NCI-H1105 treated with DMSO at 0.1 percent for 48 hours (cell line): ENCODE measurements at places on chromosomes 1 and 21.
A peak's percentile ranks its signal among the peaks of the same experiment; 100 is the strongest.

DNA sequence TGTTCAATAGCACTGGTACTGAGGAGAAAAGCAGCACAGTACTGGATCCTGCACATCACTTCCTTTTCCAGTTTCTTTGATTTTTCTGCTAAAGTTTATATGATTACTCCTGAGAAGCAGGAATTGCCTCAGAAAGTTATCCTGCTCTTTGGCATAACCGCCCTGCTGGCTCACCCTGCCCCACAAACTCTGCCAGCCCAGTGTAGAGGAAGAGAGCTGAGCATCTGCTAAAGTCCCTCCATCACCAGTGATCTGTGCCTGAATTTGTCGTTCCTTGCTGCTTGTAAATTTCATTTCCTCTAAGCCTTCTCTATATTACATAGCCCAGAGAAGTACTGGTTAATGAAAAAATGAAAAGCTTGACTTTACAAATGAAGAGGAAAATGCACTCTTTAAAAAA lies 87.0 kb upstream of the C1orf21 start:
- no peak for DNase-seq

DNA sequence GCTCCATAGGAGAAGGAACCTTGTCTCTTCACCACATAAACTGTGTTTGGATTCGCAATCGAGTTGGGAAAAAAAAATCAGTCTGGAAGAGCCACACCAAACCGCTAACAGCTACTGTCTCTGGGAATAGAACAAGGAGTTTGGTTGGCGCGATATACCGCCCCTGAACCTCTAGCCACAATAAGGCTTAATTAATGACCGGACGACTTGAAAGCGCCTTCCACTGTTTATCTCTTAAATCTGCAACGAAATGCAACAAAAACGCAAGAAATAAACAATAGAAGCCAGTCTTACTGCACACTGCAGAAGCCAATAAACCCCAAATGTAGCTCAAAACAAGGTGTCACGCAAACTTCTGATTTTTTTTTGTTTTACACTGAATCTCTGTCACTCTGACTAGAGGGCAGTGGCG lies 10.9 kb downstream of the BTBD19 start:
- no peak for DNase-seq

DNA sequence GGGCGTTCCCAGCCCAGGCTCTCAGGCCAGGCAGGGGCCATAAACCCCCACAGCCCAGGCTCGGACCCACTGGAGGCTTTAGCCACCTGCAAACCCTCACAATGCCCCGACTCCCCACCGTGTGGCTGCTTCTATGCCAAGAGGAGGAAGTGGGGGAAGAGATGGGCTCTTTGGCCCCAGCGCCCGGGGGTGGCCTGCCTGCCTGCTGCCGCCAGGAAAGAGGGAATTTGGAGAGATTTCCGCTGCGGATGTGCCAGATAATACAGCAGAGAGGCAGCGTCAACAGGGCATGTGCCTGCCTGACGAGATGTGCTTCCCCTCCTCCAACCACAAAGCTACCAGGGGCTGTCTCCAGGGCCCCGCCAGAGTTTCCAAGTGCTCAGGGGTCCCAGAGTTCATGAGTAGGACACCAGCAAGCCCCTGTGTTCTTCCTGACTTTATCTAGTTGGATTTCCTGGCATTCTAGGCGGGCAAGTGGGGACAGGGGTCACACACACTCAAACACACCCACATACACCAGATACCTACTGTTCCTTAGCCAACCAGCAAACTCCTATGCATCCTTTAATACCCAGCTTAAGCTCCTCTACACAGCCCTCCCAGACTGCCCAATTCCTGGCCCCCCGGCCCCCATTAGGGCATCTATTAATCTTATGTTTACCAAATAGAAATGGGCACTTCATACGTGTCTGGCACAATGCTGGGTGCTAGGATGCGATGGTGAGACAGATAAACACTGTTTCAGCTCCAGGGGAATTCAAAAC lies 14.1 kb downstream of the EPHA2 start:
- no peak for DNase-seq

GRCh38 chr1:228342627-228343190 lies 63.9 kb downstream of the TRIM11 start:
- DNase-seq, result no peak

DNA sequence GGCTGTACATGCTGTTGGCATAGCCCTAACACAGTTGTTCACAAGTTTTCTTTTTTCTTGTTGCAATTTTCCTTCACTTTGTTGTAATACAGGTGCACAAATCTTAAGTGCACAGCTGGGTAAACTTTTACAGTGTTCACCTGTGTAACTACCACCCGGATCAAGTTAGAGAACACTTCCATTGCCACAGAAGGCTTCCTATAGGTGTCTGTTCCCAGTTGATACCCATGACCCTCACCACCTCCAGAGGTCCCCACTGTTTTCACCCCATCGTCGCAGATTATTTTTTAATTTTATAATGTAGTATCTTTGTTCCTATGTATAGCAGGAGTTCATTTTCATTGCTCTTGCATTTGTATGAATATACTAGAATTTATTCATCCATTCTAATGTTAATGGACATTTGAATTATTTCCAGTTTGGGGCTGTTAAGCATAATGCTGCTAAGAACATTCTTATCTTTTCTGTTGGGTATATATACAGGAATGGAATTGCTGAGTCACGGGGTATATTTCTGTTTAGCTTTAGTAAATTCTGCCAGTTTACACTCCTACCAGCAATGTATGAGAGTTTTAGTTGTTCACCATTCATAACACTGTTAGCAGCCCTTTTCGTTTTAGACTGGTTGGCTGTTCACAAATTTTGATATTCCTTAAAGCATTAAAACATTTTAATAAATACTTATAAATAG lies 16.4 kb downstream of the SPRTN start:
- DNase-seq, result no peak

DNA sequence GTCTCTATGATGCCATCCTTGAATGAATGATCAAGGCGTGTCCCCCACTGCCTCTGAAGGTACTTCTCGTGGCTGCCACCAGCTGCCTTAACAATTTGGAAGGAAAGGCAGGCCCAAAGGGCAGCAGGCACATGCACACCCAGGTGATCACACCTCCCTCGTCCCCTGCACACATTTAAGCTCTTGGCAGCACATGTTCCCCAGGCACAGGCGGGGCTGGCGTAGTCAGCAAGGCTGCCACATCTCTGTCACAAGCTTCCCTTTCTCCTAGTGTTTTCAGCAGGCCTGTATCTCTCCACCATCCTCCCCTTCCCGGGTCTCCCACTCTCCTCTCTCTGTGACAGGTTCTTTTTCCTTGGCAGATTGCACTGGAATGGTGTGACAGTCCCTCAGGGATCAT lies 111.9 kb downstream of the CACNA1E start:
- DNase-seq, result no peak

- DNase-seq, result no peak
Measured at GRCh38 chr1:198925567-198925966, 286.7 kb downstream of the PTPRC start.

- DNase-seq, result no peak
Measured at GRCh38 chr1:30117685-30118084, 605.7 kb downstream of the MATN1 start.

DNA sequence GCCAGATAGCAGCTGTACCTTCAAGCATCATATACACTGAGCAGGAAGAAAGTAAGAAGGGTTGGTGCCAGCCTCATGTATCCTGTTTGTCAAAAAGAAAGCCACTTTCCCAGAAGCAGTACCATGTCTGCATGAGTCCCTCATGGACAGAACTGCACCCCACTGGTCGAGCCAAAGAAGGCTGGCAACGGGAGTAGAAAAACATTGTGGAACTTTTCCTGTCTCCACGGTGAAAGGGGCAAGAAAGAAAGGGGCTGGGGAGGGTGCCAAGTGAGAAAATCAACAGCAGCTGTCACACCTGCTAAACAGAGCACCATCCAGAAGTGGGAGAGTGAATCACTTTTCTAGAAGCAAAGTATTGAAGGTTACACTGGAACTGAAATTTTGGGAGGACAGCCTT lies 621.7 kb downstream of the LMO4 start:
- peak; percentile 54 for DNase-seq

GRCh38 chr1:44673675-44674112 lies 587 bp downstream of the TMEM53 start:
- peak; percentile 37 for DNase-seq

DNA sequence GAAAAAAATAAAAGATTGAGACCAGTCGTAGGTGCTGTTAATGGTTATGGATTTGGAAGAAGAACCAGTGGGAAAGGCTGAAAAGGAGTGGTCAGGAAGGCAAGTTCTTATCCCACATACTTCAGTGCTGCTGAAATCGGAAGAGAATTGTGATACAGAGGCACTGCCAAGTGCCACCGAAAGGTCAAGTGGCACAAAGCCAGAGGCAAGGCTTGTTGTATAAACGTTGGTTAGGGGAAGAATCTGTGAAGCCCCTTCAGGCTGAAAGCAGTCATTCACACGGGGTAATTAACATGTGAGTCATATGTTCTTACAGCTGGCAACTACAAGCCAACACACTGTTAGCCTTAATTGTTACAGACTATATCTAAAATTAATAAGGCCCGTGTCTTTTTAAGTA lies 48.8 kb downstream of the ZBTB40 start:
- DNase-seq, result peak; percentile 82

GRCh38 chr1:177283380-177283779 lies 112.6 kb downstream of the BRINP2 start:
- no peak for DNase-seq

GRCh38 chr1:185520188-185520920 lies 203.3 kb upstream of the IVNS1ABP start:
- DNase-seq, result no peak

DNA sequence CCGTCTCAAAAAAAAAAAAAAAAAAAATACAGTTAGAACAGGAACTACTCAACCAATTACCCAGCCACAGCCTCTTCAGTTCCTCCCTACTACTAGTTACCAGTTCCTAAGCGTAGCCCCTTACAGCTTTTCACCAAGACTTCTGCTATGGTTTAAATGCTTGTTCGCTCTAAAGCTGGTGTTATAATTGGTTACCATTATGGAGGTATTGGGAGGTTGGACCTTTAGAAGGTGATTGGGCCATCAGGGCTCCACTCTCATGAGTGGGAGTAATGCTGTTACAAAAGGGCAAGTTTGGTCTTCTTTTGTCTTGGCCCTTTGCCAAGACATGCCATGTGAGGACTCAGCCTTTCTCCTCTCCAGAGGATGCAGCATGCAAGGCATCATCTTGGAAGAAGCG lies 3.0 kb upstream of the SMPDL3B start:
- no peak for DNase-seq

- DNase-seq, result no peak
Measured at GRCh38 chr1:170734412-170735175, 70.7 kb downstream of the PRRX1 start.

DNA sequence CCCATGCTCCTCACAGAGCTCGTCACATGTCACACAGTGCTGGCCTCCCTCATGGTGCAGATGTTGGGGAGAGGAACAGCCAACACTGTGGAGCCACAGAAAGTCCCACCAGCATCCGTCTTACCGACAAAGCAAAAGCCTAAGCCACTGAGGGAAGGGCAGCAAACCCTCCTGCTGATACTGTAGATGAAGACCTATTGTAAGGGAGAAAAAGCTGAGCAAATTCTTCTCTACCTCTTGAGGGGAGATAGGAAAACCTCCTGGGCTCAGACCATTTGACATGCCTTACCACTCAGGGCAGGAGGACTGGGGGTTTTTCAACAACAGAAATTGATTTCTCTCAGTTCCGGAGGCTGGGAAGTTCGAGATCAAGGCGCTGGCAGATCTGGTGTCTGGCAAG lies 95.9 kb downstream of the WDR64 start:
- DNase-seq, result no peak

DNA sequence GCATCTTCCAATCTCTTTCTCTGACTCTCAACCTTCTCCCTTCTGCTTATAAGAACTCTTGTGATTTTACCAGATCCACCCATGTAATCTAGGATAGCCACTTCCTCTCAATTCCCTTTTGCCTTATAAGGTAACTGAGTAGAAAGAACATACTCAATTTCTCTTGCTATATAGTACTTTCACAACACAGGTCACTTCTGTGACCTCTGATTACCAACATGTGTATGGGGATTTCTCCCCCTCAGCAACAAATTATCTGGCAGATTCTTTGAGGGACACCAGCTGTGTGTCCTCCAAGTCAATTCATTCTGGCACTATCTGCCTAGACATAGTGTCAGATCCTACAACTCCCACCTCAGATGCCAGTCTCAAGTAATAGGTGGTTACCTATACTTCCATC lies 62.5 kb downstream of the IL23R start:
- DNase-seq, result no peak

- DNase-seq, result no peak
Measured at GRCh38 chr1:235270625-235271024, 57.4 kb downstream of the ARID4B start.

GRCh38 chr1:201538612-201539551 lies at the start of gene NAV1:
Gene NAV1 (plus strand): TSS chr1:201539127. CDS start chr1:201622885, 83,758 bp downstream.
- DNase-seq, result peak; percentile 67

GRCh38 chr1:248288391-248288790 lies 10.6 kb upstream of the OR2T33 start:
- no peak for DNase-seq

DNA sequence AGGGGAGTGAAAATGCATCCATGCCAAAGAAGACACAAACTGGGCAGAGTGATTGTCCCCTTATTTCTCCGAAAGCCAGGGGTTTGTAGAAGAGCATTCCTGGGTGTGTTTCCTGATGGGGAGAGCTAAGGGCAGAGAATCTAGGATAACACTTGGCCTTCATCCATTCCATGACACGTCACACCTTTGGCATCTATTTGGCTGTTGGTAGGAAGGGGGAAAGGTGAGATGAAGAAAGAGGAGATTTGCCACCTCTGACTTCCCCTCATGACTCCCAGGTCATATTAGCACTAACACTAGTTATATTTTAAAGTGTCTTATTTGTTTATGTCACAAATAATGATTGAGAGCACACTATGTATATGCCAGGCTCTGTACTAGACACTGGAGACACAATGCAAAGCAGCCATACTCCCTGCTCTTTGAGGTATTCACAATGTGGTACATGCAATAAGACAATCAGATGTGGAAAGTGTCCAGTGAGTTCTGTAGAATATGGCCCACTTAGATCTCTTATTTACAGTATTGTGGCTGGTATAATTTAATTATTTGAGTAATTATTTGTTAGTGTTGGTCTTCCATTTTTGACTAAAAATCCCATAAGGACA lies 54.5 kb upstream of the GADD45A start:
- no peak for DNase-seq

DNA sequence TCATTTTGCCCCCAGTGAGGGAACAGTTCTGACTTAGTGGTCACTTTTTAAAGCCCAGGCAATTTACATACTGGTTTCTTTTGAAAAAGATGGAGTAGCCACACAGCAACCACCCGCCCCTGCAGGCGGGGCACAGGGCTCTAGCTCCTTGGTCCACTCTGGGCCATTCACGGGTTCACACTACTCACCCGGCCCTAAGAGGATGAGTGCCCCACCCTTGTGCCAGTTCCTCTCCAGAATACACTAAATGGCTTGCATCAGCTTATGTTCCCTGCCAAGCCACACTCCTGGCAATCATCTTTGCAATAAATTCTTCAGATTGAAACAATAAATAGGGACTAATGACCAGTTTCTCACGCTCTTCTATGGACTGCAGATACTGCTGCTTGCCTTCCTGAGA lies 15.7 kb upstream of the ATP13A2 start:
- peak; percentile 34 for DNase-seq

GRCh38 chr1:156126630-156127534 lies 12.4 kb downstream of the LMNA start:
- no peak for DNase-seq
